Hematopoietic multipotent progenitor cell treated with erythropoietin and hydrocortisone succinate and interleukin-3 and kit ligand, for 8 days (in vitro differentiated cells): ENCODE measurements at places on chromosomes 4 and X.

DNA sequence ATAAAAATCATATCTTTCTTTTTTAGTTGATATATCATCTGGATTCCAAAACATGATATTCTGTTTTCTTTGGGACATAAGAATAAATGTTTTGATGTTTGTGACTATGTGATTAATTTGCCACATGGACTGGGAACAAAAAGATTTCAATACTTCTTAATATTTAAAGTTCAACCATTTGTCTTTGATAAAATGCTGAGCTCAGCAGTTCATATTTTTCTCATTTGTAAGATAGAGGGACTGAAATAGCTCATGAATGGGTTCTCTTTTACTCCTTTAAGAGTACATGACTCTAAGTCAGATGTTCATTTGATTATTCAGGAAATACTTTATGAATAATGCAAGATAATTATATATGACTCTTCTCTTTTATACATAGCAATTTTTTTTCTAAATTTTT lies 205.9 kb upstream of the FAM47A start:
- no peak for DNase-seq

DNA sequence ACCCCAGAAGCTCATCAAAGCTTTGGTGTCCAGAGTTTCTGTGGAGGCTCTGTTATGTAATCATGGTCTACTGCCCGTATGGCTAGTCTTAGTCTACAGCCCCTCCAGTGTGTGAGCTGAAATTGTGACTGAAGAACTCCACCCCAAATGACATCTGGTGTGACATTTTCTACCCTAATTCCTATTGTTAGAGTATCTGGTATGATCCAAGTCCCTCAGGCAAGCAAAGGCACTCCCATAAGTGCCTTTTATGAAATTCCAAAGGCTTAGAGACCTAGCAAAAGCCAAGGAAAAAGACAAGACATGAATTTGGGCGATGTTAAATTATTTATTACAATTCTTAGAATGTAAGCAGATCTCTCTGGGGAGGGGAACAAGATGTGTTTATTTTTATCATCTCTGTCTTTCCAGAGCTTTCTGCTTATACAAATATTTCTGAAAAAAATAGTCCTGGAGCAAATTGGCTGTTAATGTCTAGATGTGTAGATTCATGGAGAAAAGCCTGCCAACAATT lies 417.4 kb downstream of the CCSER1 start:
- DNase-seq = no peak

DNA sequence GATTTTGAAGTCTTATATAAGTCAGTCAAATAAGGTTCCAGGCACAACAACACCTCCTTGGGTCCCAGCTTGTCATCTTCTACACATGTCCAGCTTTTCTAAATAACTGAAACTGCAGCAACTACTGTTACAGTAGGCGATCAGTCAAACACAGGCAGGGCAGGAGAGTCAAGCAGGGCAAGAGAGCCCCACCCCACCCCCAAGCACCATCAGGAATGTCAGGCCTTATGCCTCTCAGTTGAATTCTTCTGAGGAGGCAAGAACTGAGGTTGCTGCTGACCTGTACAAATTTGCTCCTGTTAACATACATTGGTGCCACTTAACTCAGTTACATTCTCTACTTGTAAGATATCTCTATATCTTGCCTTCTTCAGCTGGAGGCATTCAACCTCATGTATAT lies 608.8 kb upstream of the PCDH10 start:
- no peak for DNase-seq

GRCh38 chrX:116694046-116694445 lies 231.3 kb upstream of the CT83 start:
- no peak for DNase-seq

DNA sequence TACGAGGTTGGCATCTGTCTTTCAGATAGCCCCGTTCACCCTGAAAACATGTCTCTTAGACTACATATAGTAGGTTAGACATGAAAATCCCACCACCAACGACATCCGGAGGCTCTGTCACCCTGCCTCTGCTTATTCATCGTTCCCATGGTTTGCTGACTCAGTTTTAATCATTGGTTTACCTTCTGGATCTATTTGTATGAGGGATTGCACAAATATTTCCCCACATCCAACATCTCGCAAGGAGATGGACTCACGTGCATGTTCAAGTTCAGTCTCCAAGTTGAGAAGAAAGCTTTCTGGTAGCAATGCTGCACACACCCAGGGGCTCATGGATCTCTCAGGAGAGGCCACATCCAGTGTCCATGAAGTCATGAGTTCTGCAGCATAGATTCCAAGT lies 10.8 kb downstream of the CETN2 start:
- DNase-seq = no peak

DNA sequence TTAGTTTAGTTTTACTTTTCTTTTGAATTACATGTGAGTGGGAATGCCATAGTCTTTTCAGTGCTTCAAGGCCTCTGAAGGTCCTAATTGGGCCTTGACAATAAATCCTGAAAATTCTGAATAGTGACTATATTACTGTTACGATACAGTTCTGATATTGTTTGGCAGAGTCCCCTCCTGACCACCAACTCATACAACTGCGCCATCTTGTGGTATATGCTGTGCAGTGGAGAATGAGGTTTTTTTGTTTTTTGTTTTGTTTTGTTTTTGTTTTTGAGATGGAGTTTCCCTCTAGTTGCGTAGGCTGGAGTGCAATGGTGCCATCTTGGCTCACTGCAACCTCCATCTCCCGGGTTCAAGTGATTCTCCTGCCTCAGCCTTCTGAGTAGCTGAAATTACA lies 56.6 kb upstream of the CHRDL1 start:
- peak; percentile 19 for DNase-seq

DNA sequence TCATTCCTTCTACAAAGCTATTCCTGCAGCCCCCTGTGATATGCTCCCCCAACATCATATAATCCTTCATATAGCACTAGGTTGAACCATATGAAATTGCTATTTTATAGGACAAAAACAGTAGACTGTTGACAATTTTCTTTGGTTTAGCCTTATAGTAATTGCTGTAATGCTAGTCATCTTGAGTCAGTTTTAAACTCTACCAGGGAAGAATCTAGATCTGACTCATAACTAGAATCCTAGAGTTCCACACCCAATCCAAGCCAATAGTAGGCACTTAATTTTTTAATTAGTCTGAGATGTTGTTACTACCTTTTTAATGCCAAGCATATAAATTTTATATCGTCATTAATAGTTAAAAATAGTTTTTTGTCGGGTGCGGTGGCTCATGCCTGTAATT lies 136.8 kb downstream of the CHRNA9 start:
- DNase-seq = no peak

GRCh38 chr4:175874306-175874705 lies 62.2 kb upstream of the GPM6A start:
- no peak for DNase-seq

DNA sequence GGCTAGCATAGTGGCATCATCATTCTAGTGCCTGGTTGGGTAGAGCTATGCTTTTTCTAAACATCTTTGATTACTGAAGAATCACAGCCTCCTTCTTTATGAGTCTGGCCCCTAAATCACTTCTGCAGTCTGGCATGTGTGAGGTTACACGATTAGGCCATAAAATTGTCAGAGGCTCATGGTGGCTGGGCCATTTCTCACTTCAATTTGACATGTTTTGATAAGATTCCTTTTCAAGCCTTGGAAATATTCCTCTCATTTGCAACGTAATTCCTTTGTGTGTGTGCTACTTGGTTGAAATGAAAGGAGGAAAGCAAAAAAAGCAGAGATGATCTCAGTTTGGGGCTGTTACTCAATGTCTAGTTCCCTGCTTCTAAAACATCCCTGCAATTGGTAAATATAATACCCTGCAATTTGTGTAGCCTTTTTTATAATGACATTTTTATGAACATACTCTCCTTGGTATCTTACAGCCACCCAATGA lies 6.2 kb downstream of the CCKAR start:
- DNase-seq = no peak

DNA sequence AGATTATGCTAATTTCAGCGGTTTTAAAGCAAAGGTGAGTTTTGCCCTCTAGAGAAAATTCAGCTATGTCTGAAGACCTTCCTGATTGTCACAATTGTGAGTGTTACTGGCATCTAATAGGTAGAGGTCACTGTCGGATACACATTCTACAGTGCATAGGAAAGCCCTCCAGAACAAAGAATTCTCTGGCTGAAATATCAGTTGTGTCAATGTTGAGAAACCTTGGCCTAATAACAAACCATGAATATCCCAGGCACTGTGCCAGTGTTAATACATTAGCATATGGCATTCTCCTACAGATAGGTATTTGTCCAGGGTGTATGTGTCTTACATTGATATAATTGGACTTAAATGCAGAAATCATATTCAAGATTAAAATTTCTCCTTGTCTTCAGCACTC lies 294.3 kb downstream of the FSTL5 start:
- no peak for DNase-seq

DNA sequence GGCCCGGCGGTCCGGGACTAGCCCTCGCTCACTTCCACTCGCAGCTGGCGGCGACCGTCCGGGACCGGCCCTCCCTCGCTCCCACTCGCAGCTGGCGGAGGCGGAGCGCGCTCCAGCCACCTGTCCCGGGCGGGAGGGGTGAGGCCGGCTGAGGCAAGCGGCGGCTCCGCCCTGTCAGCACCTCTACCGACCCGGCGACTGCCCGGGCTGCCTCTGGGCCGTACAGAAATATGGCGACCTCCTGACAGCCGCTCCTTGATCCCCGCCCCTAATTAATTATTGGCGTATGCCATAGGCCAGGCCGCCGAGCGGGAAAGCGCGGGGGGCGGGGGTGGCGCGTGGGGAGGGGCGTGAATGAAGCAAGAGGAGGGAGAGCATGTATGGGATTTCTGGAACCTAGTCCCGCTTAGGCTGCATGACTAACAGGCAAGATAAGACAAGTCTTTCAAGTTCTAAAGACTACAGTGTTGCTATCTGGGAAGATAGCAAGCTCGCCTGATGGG lies at the start of gene MORC4:
Gene MORC4 (minus strand): TSS at position 200 of the 503 bp plus-strand sequence. CDS start 243 bp downstream, outside the sequence.
- DNase-seq = peak; percentile 10

DNA sequence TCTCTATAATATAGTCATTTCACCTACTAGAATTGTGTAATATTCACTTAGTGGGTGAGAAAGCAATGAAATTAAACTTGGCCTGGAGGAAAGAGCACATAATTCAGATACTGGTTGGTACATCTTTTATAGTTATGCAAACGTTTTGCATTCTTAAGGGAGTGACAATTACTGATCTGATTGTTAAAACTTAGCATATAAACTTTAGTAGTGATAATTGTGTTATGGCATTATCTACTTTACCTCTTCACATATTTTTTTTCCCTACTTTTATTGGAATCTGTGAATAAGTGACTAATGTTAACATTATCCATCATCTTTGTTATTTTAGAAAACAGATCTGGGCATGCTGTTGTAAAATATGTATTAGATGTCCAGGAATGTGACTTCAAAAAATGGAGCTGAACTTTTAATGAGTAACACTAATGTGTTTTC lies 217.4 kb upstream of the GIMD1 start:
- DNase-seq = no peak

GRCh38 chr4:16263056-16263455 lies 36.8 kb upstream of the TAPT1 start:
- DNase-seq = no peak

GRCh38 chrX:7730071-7730470 lies 112.9 kb upstream of the VCX start:
- no peak for DNase-seq

DNA sequence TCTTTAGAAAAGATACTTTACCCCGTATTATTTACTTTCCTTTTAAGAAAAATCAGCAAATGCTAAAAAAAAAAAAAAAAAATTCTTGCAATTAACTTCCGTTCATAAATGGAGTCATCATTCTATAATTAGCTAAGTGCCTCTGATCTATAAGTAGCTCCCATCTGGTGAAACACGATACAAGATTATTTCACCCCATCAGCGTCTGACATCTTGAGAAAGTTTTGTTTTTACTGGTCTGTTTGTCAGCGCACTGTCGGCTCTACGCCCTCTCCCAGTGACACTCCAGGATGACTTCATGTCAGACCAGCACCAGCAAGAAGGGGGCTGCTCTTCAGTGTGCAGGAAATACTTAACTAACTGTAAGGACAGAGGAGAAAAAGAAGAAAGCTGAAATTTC lies 108.3 kb downstream of the AFAP1 start:
- peak; percentile 67 for DNase-seq

DNA sequence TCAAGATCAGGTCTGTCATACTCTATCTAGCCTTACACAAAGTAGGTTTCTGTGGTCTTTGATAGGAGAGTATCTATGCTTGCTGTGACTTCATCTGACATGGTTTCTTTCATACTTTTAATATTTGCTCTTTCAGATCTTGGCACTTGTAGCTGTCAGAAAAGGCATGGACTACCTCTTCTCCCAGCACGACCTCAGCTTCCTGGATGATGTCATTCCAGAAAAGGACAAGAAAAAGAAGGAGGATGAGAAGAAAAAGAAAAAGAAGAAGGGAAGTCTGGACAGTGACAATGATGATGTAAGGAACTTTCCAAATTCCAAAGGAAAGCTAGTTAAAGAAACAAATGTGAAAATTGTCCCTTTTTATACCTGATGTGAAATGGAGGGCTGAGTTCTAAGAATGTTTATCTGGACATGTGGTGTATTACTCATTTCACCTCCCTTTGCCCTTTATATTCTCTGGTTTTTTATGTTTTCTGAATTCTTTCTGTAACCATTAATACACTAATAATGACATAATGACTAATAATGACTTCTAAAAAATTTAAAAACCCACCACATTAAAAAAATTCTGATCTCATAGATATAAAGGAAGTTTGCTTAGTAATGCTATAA lies 221.2 kb downstream of the SLC4A4 start:
- no peak for DNase-seq

DNA sequence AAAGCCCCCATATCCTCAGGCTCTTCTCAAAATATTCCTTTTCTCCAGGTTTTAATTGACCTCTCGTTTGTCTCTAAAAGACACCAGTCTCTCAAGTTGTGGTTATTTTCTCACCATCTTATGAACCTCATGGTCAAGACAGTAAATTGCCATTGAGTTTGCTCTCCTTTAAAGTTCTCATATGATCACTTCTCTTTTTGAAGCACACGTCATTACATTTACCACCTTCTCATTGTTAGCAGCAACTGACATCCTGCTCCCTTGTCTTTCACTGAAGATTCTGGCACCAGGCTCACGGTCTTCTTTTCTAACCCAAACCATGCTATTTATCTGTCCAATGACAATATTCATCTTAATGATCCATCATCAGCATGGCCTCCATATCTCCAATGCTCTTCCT lies 324.2 kb downstream of the TMA16 start:
- DNase-seq = no peak

DNA sequence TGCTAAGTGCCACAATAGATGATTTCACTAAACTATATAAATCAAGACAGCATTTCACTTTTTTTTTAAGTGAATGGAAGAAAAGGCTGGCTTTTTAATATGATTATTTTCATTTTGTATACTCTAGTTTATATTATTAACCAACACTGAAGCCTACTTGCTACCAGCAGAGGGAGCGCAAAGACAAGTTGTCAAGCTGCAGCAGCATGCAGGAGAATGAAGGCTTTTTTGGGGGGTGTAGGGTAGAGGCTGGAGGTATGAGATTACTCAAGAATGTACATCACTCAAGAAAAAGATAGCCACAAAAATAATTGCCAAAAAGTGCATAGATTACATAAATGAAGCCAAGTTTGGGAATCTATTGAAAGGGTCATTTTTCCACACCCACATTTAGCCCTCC lies 519.5 kb downstream of the FGF13 start:
- peak; percentile 3 for DNase-seq

GRCh38 chr4:28776004-28776403 lies 1915.4 kb downstream of the STIM2 start:
- no peak for DNase-seq
